ENCODE measurements at places on chromosomes 5 and 9.

GRCh38 chr9:132002643-132003318, 76.9 kb downstream of the MED27 start:
- no peak for DNase-seq

- DNase-seq: peak; percentile 4
Measured at GRCh38 chr5:36070687-36071571, 4.2 kb upstream of the UGT3A2 start.

DNA sequence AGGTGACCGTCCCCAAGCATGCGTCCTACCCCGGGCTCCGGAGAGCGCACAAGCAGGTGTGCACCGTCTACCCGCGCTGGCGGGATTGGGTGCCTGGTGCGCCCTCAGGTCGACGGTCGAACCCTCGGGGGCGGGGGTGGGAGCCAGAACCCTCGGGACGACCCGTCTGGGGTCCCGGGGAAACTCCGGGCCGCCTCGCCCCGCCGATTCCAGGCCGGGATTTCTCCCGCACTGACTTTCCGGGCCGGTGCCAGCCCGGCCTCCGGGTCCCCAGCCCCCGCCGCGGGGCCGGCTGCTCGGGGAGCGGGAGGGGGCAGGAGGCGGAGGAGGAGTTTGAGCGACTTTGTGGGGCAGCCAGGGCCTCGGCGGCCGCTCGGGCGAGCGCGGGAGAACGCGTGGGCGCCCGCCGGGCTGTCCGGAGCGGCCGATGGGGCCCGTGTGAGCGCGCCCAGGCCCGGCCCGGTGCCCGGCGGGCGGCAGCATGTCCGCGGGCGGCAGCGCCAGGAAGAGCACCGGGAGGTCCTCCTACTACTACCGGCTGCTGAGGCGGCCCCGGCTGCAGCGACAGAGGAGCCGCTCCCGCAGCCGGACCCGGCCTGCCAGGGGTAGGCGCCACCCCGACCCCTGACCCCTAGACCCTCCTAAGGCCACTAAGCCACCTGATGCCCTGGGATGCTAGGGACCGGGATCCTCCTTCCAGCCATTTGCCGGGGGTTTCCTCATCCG, at the start of gene DAB2IP:
Gene DAB2IP (plus strand): TSS at position 340 of the 726 bp plus-strand sequence. CDS start 142 bp downstream, at position 482.
- no peak for DNase-seq

- DNase-seq: no peak
Measured at GRCh38 chr9:19660019-19660418, 128.8 kb downstream of the SLC24A2 start.

DNA sequence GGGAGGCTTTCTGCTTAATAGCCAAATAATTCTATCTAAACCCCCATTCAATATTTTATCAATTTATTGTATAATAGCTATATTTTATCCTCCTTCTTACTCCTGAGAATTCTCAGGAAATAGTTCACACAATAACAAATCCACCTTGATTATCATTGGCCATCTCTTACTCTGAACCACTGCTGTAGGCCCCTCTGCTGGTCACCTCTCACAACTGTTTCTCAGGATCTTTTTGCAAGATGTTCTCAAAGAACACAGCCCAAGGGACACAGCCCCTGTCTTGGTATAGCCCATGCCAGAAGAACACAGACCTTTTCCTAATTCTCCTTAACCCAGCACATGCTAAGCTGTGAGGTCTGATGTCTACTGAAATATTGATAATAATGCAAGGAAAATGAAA, 74.9 kb upstream of the HTR4 start:
- DNase-seq: peak; percentile 18

DNA sequence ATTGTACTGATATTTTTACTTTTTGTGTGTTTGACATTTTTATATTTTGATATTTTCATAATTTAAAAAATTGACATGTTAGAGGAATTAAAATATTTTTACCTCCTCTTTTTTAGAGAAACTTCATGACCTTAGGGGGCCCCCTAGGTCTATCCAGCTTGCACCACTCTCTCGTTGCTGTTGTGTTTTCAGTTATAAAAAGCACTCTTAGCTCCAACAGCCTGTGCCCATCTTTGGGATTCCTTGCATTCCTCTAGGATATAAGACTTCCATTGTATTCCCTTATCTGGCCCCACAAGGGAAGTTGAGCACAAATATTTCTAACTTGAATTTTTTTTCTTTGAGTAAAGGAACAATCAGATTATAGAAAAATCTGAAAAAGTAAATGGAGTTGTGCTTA, 245.3 kb downstream of the SH3GL2 start:
- peak; percentile 63 for DNase-seq

DNA sequence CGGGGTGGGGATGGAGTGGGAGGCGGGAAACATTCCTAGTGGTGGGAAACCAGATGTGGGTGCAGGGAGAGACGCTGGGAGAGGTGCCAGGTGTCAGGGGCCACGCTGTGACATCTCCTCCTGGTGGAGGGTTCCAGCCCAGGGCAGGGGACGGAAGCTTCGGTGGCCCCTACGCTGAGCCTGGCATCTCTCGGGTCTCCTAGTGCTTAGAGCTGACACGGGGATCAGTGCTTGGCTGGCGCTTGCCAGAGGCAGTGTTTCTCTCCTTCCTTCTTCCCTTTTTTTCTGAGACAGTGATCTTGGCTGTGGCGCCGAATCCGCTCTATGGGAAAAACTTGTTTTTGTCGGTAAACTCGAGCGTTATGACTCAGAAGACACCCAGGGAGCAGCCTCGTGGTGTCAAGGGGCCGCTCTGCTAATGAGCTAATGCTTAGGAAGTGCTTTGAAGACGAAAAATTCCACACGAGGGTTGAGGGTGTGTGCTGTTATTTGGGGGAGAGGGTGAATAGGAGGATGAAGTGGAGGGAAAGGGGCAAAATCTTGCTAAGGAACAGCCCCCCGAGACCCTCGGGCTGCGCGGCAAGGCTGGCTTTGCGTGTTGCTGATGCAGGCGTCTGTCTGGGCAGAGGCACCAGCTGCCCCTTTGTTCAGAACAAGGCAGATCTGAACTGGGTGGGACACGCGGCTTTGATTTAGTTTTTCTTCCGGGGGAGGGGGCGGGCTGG, 20.4 kb upstream of the IER5L start:
- DNase-seq: peak; percentile 79

DNA sequence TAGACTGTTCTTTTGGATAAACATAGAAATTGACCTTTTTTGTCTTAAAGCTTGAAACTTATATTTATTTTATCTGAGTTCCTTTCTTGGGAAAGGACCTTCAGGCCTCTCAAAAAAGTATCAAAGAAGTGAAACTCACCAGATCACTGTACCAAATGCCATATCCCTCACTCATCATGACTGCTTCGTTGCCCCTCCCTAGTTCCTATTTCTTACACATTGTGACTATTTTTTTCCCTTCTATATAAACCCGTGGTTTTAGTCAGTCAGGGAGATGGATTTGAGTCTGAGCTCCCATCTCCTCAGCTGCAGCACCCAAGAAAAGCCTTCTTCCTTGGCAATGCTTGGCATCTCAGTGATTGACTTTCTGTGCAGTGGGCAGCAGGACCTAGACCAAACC, 129.4 kb downstream of the LPAR1 start:
- no peak for DNase-seq

DNA sequence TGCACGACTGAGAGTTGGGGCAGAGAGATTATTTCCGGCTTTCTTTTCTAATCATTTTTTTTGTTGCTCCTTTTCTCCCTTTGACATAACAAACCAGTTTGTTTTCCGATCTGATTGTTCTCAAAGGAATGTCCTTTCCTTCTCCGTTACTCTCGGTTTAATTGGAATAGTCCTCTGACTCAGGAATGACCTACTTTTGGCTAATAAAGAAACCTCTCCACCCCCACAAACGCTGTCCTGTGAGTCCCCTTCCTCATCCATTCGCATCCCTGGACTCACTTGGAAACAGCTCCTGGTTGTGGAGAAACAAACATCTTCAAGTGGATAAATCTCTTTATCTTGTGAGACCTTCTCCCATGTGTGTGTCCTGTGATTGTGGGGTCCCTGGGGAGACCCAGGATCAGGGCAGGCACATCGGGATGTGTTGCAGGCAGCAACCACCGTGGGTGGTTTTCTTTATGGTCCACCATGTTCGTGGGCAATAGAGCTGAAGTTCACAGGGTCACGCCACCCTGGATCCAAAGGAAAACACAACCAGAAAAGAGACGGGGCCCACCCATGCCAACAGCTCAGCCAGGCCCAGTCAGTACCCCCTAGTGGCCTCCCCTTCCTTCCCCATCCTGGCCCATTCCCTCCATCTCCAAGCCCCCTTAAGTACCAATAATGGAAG, 45.2 kb upstream of the NEK6 start:
- DNase-seq: peak; percentile 31

DNA sequence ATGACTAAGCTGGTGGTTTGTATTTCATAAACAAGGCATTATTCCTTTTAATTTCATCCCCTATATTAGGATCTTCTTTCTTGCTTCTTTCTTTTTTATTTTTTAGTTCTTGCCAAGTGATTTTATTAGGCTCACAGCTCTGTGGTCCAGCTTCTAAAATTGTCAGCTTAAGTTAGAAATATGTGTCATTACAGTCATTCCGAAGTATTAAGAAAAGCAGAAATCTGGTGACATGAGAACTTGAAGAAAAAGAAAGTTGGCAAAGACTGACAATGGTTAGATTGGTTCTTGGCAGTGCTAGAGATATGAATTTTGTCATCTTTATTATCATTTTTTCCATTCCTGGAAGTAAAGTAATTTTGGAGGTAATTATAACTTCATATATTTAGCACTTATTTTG, 166.5 kb upstream of the PRR16 start:
- peak; percentile 45 for DNase-seq

DNA sequence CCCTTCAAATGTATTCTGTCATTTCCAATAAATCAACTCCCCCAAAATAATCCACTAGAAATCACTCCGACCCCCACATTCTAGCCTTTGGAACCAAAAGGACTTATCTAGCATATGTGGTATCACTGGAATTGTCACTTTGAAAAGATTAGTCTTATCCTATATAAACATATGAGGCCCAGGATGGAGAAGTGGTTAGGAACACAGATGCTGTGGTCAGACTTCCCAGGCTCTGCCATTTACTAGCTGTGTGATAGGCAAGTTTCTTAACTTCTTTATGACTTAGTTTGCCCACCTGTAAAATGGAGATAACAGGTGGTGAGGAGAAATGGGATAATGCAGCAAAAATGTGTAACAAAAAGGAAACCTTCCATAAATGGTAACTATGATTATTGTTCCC, 62.0 kb upstream of the GLRX start:
- no peak for DNase-seq

DNA sequence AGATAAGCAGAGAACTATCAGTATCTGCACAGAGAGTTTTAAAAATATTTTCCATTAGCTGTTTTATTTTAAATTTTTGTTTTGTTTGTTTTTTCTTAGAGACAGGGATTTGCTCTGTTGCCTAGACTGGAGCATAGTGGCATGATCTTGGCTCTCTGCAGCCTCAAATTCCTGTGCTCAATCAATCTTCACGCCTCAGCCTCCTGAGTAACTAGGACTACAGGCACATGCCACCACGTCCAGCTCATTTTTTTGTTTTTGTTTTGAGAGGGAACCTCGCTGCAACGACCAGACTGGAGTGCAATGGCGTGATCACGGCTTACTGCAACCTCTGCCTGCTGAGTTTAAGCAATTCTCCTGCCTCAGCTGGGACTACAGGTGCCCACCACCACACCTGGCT, 138.2 kb upstream of the LPAR1 start:
- DNase-seq: no peak

DNA sequence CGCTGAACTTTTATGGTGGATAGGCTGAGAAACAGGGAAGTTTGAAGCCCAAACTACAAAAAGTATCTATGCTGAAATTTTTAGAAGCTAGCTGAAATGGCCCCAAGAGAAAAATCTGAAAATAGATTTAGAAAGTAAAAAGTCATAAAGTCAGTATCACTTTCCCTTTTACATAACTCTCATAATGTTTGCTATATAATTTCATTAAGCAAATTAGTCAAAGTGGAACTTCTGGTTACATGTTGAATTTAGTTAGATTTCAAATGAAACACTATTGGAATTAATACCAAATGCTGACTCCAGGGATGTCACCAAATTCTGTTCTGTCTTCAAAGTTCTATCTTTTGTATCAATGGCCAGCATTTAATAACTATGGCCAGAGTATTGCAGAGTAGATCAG, 126.9 kb downstream of the TTC39B start:
- no peak for DNase-seq

GRCh38 chr5:10352430-10353240, 860 bp upstream of the MARCHF6 start:
- peak; percentile 55 for DNase-seq

DNA sequence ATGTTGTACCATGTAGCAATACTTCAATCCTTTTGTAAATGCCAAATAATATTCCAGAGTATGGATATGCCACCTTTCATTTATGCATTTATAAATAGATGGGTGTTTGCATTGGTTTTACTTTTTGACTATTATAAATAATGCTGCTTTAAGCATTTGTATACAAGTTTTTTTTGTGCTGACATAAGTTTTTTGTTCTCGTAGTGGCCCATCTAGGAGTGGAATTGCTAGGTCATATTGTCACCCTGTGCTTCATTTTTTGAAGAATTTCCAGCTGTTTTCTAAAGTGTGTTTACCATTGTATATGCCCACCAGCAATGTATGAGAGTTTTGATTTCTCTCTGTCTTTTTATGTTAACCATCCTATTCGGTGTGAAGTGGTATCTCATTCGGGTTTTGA, 6.9 kb downstream of the ADGRV1 start:
- DNase-seq: no peak

DNA sequence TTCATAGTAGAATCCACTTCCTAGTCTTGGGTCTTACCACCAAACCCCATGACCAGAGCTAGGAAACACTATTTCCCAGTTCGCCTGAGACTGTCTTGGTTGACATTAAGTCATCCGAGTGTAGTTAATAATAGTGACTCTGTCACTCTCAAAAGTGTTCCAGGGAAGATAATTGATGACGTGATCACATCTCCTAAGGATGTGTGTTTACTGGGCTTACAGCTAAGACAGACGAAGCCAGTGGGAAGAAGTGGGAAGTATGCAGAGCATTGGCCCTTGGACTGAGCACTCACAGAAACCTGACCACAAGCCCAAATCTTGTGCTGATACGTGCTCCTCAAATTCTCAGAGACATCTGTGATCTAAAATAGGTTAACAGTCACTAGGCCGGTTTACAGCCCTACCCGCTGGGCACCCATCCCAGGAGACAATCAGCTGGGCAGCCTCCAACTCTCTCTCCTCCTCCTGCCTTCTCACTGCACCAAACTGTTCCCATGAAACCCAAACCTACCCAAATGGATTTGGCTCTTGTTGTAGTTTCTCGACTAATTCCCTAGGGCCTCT, 316.6 kb downstream of the TLE1 start:
- peak; percentile 44 for DNase-seq

DNA sequence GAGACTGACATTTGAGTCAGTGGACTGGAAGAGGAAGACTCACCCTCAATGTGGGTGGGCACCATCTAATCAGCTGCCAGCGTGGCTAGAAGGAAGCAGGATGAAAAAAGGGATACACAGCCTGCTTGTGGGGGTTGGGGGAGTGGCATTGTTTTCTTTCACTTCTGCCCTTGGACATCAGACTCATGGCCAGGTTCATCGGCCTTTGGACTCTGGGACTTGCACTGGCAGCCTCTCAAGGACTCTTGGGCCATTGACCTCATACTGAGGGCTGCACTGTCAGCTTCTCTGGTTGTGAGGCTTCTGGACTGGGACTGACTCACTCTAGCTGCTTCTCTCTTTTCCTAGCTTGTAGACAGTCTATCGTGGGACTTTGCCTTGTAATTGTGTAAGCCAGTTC, 374.9 kb downstream of the TLE1 start:
- DNase-seq: no peak

Data from fibroblast of the aortic adventitia (primary cell).